ENCODE measurements at places on chromosomes 7 and 10. TPM values are rescaled to one million over a fixed set of nuclear protein-coding genes. Genes with fewer than 3 reads are reported as not detected.

Gene RBP4
- total RNA-seq: 13.4 TPM

Gene UCN3
- not detected for total RNA-seq

Gene ABCC2
- 0.94 TPM for total RNA-seq

Gene AGMO
- not detected for total RNA-seq

Gene FAM25G
- not detected for total RNA-seq

Gene SKAP2
- total RNA-seq: 123 TPM

Gene ZNF398
- total RNA-seq: 16.5 TPM

Gene TCERG1L
- 2.0 TPM for total RNA-seq

Gene ZNF277
- total RNA-seq: 17.5 TPM

Gene LEP
- 0.34 TPM for total RNA-seq

Gene PNLIPRP2
- not detected for total RNA-seq

Gene INMT
- total RNA-seq: 321 TPM

Gene MMD2
- total RNA-seq: 0.17 TPM

Data from adrenal gland (tissue), 19 donors.